ENCODE measurements at places on chromosomes 3 and 15.

GRCh38 chr3:71873093-71873611, 88.2 kb upstream of the PROK2 start:
- no peak for DNase-seq

- DNase-seq, result no peak
Observed at GRCh38 chr15:59821286-59821685, 132.2 kb upstream of the BNIP2 start.

DNA sequence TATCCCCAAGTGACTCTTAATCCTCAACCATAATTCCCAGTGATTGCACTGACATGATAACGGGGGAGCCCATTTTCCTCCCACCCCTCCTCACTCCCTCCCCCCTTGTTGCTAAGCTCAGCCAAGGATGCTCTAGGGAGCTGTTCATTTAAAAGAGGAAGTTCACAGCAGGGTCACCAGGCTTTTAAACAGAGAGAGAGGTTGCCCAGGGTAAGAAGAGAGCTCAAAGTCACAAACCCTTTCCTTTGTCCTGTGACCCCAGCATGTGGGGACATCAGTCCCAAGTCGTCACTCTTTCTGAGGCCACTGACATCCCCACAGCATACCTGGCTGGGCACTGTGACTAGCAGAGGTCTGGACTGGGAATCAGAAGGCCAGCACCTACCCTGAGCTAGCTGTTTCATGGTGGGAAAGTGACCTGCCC, 144.1 kb downstream of the RORA start:
- DNase-seq, result no peak

- DNase-seq, result no peak
Observed at GRCh38 chr3:182782149-182782548, 11.2 kb upstream of the ATP11B start.

DNA sequence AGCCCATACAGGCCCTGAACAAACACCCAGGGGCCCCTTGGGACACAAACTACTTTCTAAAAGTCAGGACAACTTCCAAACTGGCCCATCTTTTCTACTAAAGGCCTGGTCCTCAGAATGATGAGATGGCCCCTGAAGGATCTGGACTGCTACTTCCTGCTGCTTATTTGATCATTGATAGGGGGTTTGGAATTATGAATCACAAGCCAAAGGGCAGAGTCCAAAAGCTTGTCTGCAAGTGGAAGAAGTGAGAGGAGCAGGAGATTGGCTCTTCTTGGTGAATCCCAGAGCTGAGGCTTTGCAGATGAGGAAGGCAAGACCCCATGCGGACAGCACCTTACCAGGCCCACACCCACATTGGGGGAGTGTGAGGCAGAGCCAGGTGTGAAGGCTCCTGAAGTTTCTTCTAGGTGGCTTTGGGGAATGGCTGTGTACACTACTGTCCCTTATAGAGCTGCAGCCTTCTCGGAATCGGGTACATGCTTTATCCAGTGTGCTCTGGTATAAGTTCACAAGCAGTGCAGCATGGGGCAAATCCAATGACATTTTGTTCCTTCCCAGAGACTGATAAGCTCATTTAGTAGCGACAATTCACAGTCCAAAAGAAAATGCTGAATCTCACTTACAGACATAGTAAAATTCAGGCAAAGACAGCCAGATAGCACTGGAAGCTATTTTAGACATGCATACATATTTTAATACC, 133.1 kb downstream of the RORA start:
- DNase-seq, result no peak

- DNase-seq, result no peak
Observed at GRCh38 chr3:126154391-126155279, 25.8 kb downstream of the ALDH1L1 start.

DNA sequence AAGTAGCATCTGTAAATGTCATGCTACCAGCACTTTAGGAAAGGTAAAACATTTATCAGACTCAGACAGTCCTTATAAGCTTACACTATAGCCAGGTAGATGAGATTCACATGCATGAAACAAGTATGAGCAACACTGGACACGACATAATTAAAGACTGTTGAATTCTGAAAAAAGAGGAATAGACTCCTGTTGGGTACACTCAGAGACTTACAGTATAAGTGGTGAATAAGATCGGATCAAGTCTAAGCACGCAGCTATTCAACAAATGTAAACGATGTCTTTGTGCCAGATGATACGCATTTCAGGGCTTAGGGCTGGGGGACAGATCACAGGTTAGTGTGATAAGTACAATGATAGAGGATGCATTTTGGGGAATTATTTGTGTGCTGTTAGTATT, 43.2 kb upstream of the SPPL2A start:
- DNase-seq, result no peak

- no peak for DNase-seq
Observed at GRCh38 chr3:117633207-117633606, 923.6 kb downstream of the TUSC7 start.
